Suppressor macrophage treated with lipopolysaccharide for 4 hours (primary cell): ENCODE measurements at places on chromosomes 4 and X.

GRCh38 chr4:41644915-41645295, 103.6 kb downstream of the PHOX2B start:
- no peak for DNase-seq

DNA sequence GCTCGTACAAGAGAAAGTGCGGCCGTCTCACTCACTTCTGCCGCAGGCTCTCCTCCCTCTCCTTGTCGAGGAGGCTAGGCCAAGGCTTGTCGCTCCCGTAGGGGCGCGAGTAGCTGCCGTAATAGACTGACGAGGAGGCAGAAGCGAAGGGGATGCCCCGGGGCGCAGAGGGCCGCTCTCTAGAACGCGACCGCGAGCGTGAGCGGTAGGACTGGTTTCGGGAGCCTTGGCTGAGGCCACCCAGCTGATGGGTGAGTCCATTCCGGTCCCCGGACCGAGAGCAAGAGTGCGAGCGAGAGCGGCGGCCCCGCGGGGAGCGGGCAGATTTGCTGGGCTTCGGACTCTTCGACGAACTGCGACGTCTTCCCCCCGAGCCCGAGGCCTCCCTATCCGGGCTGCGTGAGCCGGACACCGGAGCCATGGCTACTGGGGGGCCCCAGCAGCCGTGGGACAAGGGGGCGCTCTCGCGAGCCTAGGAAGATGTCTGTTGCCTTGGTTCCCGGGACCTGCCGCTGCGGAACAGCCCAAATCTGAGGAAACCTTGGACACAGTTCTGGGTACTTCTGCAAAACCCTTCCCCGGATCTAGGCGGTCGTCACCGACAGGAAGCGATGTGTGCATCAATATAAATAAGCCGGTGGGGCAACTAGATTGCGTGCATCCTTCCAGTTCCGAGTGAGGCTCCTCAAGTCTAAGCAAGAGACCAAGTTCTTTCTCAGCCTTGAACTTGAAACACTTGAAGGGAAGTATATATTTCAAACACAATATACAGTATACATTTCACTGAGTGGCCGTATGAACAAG, at the start of gene NKAP:
Gene NKAP, minus strand, starts transcription at position 567 of the 804 bp plus-strand sequence. Its CDS starts 146 bp downstream, at position 421.
- DNase-seq, result peak; percentile 86

- DNase-seq, result no peak
Measured at GRCh38 chrX:131711478-131711867, 167.6 kb downstream of the OR13H1 start.

GRCh38 chr4:10877076-10877475, 192.5 kb upstream of the CLNK start:
- DNase-seq, result no peak

GRCh38 chrX:9336456-9336855, 128.4 kb upstream of the TBL1X start:
- no peak for DNase-seq
